Fibroblast of skin of left quadriceps (primary cell): ENCODE measurements at places on chromosomes 6 and 20.
A peak's percentile ranks its signal among the peaks of the same experiment; 100 is the strongest.

GRCh38 chr6:7021301-7021700 lies 86.5 kb upstream of the RREB1 start:
- DNase-seq, result no peak

DNA sequence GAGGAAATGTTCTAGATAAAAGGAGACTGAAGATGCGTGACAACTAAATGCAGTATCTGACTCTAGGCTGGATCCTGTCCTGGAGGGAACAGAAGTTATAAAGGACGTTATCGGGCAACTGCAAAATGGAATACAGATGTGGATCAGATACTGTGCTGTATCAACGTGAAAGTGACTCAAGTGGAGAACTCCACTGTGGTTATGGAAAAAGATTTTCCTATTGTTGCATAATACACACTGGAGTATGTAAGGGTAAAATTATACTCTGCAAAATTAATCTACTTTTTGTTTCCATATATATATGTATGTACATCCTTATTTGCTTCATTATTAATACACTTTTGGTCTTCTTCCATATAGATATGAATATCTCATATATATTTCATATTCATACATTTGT lies 654.0 kb downstream of the QKI start:
- DNase-seq, result no peak

DNA sequence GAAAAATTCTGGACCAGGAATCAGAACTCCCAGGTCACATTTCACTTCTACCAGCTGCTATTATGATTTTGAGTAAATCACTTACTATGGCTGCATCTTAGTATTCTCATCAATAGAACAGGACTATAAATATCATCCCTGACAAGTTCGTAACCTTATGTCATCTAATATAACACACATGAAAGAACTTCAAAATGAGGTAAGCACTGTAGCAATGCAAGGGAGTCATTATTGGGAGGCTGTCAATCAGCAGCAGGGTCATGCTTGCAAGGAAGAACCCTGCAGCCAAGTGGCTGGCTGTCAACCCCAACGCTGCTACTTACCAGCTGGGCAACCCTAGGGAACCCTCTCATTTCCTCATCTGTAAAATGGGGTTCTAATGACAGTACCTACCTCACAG lies 123.3 kb upstream of the B3GAT2 start:
- no peak for DNase-seq

- DNase-seq, result peak; percentile 38
These were observed at the start of gene SASH1 for GRCh38 chr6:148342350-148343046. SASH1 (plus strand) TSS chr6:148342838; CDS start chr6:148343068, 230 bp downstream.

GRCh38 chr6:100833972-100834574 lies 47.1 kb downstream of the ASCC3 start:
- DNase-seq, result peak; percentile 39

GRCh38 chr6:169164451-169164850 lies 89.2 kb downstream of the THBS2 start:
- DNase-seq, result no peak

GRCh38 chr6:143680141-143680540 lies 2.4 kb downstream of the PHACTR2 start:
- DNase-seq, result no peak

GRCh38 chr20:8602389-8603116 lies 466.3 kb upstream of the PLCB4 start:
- no peak for DNase-seq

DNA sequence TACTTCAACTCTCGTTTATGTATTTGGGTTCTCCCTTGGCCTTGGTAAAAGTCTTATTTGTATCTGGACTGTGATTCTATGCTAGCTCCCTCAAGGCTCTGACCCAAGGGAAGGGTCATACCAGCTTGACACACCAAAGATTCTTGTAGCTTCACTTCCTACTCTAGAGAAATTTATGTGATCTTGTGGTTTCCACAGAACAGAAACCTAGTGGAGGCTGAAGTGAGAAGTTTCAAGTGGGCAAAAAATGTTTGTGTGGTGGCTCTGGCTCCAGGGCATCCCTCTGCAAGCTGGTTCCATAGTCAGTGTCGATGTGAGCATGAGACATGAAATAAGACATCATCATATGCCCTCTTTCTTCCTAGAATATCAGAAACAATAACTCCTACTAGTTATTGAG lies 48.1 kb upstream of the TNFRSF21 start:
- no peak for DNase-seq

DNA sequence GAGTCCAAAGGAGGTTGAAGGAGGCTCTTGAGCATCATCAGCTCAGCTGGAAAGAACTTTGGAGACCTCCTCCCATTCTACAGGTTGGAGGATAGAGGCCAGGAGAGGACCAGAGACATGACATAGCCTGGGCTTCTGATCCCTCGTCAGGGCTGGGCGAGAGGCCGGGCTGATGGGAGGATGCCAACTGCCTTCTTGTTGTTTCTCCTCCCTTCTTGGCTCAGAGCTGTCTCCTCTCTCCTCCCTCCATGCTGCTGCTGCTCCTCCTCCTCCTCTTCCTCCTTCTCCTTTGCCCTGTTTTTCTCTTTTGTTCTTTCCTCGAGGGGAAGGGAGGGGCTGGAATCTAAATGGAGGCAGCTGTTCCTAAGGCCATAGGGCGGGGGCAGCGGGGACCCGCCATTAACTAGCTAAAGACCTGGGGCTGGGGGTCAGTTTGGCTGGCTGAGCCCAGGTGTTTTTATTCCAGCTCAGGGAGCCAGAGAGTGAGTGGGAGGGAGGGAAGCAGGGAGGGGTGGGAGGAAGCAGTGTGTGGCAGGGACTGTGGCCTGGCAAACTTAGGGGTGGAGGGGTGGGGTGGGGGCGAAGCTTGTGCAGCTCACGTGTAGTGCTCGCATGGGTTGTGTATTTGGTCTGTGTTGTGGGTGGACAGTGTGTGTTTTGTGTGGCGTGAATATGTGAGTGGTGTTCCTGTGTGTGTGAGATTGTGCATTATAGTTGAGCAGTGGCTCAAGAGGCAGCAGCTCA lies 84.8 kb downstream of the CD40 start:
- DNase-seq, result no peak

DNA sequence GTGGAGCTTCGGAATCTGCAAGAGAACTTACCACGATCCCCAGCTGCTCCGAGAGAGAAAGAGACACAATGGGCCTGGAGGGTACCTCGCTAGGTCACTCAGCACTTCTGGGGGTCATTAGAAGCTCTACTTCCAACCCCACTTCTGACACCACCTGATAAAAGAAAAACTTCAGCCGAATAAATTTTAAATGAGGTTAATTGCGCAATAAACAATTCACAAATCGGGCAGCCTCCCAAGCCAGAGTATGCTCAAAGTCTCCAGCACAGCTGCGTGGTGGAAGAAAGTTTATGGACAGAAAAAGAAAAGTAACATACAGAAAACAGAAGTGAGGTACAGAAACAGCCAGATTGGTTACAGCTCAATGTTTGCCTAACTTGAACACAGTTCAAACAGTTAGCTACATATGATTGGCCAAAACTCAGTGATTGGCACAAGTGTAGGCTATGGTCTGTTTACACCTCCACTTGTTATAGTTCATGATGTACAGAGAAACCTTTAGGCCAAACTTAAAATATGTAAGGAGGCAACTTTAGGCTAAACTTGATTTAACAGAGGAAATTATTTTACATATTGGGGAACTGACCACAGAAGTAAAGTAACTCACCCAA lies 52.6 kb downstream of the COL11A2 start:
- no peak for DNase-seq

GRCh38 chr6:219019-219570 lies 73.2 kb upstream of the DUSP22 start:
- DNase-seq, result no peak

DNA sequence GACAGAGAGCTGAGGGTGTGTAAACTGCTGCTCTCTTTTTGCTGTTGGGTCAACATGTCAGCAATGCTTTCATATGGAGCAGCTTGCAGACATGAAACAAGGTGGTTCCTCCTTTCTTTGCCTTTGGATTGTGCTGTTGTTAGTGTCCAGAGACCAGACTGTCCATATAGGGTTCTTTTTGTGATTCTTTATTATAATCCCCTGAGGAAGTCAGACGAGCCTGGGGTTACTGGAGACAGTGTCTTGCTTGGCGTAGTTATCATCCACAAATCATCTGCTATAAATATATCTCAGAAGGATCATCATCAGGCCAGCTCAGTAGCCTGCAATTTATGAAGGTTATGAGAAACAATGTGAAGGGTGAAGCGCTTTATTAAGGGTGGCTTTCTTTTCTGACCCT lies 2.3 kb upstream of the ADGRB3 start:
- DNase-seq, result no peak

- DNase-seq, result no peak
These were observed 203.9 kb downstream of the HAO1 start for GRCh38 chr20:7736336-7736735.

DNA sequence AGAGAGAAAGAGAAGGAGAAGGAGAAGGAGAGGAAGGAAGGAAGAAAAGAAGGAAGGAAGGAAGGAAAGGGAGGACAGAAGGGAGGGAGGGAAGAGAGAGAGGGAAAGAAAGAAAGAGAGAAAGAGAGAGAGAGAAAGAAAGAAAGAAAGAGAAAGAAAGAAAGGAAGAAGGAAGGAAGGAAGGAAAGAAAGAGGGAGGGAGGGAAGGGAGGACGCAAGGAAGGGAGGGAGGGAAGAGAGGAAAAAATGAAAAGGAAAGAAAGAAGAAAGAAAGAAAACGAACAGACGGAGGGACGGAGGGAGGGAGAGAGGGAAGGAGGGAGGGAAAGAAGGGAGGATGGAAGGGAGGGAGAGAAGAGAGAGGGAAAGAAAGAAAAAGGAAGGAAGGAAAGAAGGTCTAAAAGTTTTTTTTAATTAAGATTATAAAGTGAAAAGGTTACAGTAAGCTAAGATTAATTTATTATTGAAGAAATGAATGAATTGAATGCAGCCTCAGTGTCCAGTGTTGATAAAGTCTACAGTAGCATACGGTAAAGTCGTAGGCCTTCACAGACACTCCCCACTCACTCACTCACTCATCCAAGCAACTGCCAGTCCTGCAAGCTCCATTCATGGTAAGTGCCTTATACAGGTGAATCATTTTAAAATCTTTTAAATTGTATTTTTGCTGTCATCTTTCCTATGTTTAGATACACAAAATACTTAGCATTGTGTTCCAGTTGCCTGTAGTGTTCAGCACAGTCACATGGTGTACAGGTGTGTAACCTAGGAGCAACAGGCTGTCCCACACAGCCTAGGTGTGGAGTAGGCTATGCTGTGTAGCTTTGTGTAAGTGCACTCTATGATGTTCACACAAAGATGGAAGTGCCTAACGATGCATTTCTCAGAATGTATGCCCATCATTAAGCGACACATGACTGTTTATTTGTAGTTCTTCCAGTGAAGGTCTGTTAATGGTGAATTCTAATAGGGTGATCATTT lies 20.3 kb upstream of the ARID1B start:
- no peak for DNase-seq

- DNase-seq, result no peak
These were observed 640 bp downstream of the SAYSD1 start for GRCh38 chr6:39114388-39114703.

DNA sequence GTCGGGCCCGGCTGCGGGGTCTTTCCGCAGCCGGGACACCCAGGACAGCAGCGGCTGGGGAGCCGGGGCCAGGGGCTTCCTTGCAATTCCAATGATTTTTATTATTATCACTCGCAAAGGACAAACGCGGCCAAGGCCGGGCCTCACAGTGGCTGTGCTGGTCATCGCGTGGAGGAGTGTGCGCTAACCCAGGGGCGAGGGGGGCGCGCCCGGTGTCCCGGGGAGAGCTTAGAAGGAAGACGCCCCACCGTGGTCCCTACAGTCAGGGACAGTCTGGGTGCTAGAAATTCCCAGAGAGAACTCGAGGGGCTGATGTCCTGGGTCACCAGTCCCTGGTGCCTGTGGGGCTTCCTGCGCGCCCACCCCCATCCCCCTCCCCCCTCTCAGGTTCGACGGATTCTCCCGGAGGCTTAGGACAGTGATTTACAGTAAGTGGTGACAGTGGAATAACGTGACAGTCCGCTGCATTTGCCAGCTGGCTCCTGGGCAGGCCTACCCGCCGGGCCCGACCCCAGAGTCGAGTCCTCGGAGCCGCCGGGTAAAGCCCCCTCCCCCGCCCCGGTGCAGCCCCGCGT lies 9.5 kb downstream of the FOXC1 start:
- DNase-seq, result no peak

GRCh38 chr6:135182071-135183001 lies 1.2 kb downstream of the MYB start:
- no peak for DNase-seq

DNA sequence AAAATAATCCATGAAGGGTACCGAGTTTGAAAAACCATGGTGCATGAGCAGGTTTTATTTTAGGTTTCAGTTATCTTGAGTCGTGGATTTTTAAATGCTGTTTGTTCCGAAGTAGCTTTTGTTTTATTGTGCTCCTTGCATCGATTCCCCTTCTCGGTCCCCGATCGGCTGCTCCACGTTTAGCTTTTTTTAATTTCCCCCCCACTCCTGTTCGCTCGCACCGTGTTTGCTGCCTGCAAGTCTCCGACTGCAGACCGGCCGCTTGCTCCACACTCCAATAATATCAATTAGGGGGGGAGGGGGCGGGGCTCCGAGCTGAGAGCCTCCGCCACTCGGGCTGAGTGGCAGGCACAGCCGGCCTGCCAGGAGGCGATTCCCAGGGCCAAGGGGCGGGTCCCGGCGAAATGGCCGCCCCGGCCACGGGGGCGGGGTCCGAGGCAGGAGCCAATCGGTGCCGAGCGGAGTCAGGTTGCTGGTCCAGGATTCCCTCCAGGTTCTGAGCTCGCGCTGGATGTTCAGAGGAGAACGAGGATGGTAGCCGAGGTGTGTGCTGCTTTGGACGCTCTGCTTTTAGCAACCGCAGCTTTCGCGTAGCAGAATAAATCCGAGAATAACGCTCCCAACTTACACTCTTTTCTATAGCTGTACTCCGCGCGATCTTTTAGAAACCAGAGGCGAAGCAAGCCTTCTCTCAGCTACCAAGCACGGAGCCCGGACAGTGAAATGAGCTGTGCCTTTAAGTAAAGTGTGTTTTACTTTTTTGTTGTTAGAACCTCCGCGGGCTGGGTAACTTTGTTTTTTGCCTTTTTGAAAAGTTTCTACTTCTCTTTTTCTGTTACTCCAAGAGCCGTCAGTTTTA lies at the start of gene EPHA7:
Gene EPHA7 (minus strand): TSS at position 256 of the 859 bp plus-strand sequence. CDS start 218 bp downstream, at position 38.
- peak; percentile 87 for DNase-seq

GRCh38 chr6:106927531-106928398 lies 46.8 kb downstream of the CD24 start:
- DNase-seq, result peak; percentile 16

DNA sequence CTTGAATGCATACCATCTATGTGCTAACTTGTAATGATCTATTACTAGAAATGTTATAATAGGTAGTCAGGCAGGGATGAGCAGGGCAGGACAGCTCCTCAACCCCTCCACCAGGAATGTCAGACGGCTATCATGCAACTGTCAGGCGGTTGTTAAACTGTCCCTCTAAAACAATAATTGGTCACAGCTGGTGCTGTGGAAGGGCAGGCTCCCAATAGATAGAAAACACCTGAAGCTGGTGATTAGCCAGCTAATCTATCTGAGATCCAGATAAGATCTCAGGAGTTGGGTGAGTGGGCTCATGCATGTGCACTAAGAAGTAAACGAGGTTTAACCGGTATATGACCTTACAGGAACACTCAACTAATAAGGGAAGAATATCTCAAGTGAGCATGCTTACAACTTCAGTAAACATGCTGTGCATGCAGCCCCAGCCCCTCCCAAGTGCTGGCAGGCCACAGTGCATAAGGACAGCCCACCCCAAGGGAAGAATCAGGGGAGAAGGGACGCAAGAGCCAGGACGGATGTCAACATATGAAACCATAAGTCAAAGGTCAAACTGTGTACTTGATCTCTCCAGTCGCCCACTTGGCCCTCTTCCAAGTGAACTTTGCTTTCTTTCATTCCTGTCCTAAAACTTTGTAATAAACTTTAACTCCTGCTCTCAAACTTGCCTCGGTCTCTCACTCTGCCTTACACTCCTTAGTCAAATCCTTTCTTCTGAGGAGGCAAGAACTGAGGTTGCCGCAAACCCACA lies 566.2 kb upstream of the NRSN1 start:
- DNase-seq, result no peak

- DNase-seq, result peak; percentile 10
These were observed 73.9 kb downstream of the DHX35 start for GRCh38 chr20:39036011-39036410.
